ENCODE measurements at places on chromosomes 1 and 21.

GRCh38 chr1:160453443-160453842 lies 53.1 kb downstream of the VANGL2 start:
- DNase-seq, result no peak

GRCh38 chr1:24074817-24075589 lies 36.9 kb downstream of the MYOM3 start:
- DNase-seq, result no peak

GRCh38 chr1:231938711-231939110 lies 312.1 kb downstream of the DISC1 start:
- no peak for DNase-seq

- DNase-seq, result no peak
Measured at GRCh38 chr21:27715131-27715530, 748.2 kb upstream of the ADAMTS5 start.

DNA sequence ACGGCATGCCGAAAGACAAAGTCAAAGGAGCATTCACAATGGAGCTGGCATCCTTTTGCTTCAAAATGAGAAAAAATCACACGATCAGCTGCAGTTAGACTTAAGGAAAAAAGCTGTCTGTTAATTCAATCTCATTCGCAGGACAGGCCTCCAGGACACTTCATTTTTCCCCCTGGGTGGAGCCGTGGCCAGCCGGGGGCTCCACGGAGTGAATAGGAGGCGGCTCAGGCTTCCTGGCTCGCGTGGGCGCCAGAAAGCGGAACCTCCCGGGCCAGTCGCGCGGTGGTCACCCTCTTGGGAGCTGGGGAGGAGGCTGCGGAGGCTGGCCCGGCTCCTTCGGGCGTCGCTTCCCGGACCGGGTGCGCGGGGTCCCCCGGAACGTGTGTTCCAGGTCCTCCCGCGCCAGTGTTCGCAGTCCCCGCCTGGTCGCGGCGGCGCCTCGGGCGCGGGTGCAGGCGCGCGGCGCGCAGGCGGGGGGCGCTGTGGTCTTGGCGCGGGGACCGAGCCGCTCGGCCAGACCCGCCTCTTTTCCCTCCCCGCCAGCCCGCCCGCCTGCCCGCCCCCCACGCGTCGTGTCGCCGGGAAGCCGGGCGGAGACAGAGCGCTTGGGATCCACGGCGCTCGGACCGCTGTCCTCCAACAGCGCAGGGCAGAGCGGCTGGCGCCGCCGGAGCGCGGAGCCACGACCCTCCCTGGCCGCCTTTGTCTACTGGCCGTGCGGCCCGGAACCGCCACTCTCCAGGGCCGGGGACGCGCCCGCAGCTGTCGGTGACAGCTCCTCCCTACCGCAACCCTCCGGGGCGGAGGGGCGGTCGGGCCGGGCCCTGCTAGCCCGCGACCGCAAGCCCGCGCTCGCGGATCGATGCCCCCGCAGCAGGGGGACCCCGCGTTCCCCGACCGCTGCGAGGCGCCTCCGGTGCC lies at the start of gene RHOU:
Gene RHOU, plus strand, starts transcription at position 599 of the 921 bp plus-strand sequence. Its CDS starts 264 bp downstream, at position 863.
- DNase-seq, result peak; percentile 86

- DNase-seq, result no peak
Measured at GRCh38 chr21:42513151-42513984, at the start of gene SLC37A1. TSS of gene SLC37A1 (plus strand) at chr21:42513852. CDS start at chr21:42518455, 4,603 bp downstream.

DNA sequence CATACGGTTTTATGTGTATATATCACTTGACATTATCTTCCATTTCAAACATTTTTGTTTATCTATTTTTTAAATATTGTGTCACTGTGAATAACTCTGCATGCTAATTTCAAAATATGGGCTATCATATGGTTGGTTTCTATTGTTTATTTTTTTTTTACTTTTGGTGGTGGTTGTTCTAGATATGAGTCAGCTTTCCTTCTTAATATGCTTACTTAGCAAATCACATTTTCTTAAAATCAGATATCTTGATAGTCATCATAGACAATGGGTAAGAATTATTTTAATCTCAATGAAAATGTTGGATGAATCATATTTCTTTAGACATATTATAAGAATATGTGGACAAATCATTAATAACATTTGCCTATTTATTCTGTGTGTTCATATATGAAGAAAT lies 881.5 kb downstream of the BRINP3 start:
- no peak for DNase-seq

GRCh38 chr1:222588135-222588534 lies 1.6 kb downstream of the TAF1A start:
- no peak for DNase-seq

- DNase-seq, result peak; percentile 58
Measured at GRCh38 chr1:103106426-103107341, 1.6 kb downstream of the COL11A1 start.
